ENCODE measurements at places on chromosomes 7 and 10. TPM values are rescaled to one million over a fixed set of nuclear protein-coding genes. Genes with fewer than 3 reads are reported as not detected.
A peak's percentile ranks its signal among the peaks of the same experiment; 100 is the strongest.

C7orf57 gene
- 0.57 TPM for total RNA-seq

ZNF853 gene
- total RNA-seq: 14.2 TPM

NME8 gene
- total RNA-seq: 3.3 TPM

MAGI2 gene
- total RNA-seq: 19.2 TPM

DNA sequence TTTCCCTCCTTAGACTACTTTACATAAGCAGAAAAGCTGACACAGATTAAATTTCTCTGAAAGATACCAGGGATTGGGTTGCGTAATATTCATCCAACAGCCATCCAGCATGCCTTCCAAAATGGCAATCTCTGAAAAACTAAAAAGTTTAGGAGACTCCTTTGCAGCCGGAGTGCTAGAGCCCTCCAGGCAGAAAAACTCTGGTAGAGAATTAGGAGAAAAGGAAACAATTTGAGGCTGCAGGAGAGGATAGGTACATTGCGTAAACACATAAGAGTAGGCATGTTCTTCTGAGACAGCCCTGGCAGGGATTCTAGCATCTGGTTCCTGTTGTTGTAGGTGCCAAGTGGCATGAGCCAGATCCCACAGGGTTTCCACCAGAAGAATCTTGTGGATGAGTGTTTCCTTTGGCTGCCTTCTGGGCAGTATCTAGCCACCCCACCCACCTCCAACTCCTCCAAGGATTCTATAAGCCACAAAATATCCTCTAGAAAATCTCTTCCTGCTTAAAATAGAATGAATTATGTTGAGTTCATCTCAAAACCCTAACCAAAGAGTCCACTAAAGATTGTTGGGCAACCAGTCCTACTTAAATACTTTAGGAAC, 402.4 kb downstream of the HGF start:
- no peak for DNase-seq

DNA sequence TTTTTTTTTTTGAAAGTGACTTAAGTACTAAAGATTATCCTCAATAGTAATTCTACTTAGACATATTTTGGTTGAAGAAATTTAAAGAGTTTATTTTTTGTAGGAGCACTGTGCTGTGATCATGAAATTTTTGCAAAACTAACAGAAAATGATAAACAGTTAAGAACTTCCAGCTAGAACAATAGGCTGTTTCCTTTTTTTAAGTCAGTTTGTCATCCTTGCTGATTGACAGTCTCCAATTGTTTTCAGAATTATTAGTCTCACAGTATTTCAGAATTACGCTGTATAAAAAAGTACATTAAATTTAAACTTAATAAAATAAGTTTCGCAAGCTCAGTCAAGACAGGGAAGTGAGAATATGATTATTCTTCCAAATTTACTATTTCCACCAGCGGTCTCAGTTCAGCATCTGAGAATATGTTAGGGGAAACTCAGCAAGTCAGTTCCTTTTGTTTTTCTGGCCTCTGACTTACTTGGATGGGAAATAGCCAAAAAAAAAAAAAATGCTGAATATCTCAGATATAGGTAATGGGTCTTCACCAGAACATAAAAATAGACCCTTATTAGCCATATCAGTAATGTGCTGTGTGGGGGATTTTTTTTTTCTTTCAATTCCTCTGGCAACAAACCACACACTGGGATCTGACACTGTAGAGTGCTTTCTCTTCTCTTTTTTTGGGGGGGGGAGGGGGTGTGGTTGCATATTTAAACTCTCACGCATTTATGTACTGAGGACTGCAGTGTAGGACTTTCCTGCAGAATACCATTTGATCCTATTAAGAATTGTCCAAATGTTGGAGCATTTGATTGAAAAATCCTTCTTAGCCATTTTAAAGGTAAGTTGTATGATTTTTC, at the start of gene CD36:
Gene CD36 (plus strand): TSS at position 732 of the 855 bp plus-strand sequence. CDS start 8,099 bp downstream, outside the sequence.
- no peak for DNase-seq

GRCh38 chr10:59177031-59177797, 771 bp downstream of the PHYHIPL start:
- DNase-seq: peak; percentile 77

DNA sequence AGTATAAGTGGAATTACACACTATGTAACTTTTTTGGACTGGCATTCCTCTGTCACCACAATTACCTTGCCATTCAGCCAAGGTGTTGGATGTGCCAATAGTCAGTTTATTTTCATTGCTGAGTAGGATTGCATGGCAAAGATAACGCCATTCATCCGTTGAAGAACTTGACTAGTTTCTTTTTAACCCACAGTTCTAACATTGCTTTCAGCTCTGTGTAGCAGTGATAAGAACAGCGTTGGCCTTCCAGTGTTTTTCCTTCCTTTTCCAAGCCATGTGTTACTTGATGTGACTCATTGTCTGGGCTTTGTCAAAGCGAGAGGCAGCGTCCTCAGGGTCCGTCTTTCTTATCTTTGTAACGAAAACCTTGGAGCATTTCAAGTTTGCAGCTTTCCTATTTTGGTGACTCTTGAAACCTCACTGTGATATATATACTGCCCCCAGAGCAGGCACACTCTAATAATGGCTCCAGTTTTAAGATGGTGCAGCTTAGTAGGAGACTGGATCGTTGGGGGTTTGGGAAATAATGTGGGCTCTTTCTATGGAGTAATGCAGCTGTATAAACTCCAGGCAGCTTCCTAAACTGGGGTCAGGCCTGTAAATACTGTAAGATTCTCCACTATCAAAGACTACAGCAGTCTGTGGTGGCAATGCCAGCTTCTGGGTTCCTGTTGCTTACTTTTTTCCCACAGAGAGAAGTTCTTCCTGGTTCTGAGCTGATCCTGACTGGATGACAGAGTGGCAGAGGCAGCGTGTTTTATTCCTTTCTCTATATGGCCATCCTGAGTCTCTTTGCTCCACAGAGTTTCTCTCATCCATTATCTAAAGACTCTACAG, 41.7 kb downstream of the AKR1E2 start:
- DNase-seq: no peak

DNA sequence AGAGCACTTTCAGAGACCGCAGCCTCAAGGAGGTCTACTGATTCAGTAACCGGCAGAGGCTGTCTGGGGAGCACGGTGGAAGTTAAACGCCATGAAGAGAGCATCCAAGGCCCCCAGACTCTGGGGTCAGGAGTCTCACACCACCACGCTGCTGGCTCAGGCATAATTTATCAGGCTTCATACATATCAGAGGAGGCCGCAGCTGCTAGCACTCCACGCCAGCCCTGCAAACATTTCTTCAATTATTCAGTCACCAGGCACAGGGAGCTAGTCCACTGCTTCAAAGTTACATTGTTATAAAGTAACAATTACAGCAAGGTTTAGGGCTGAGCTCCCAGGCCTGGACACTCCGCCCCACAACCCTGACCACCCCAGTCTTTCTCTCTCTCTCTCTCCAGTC, 97.8 kb downstream of the PAXIP1 start:
- no peak for DNase-seq

GRCh38 chr7:95045236-95045923, 138.0 kb downstream of the PPP1R9A start:
- DNase-seq: peak; percentile 58

DNA sequence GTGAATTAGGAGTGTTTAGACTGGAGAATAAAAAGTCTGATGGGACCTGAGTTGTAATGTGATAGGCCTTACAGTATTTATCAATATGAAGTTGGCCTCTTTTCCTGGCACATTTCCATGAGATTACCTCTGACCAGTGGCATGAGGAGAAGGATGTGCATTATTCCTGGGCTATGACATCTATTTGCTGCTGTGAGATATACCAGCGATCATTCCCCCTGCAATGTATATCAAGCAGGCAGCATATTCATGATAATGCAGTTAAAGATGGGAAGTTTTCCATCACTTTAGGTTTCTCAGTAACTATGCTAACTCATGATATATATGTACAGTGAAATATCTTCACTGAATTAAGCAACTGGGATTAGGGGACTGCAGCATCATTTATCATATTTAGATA, 142.8 kb upstream of the MBL2 start:
- no peak for DNase-seq

- no peak for DNase-seq
Observed at GRCh38 chr7:80186721-80187120, 52.1 kb downstream of the GNAI1 start.
